ENCODE measurements at places on chromosomes 1 and 21. TPM values are rescaled to one million over a fixed set of nuclear protein-coding genes. Genes with fewer than 3 reads are reported as not detected.

Gene MIXL1
- total RNA-seq = not detected

GRCh38 chr1:200896531-200897196 is 2.0 kb downstream of the INAVA start:
- DNase-seq = no peak

Gene MSH4
- total RNA-seq = 0.40 TPM

DNA sequence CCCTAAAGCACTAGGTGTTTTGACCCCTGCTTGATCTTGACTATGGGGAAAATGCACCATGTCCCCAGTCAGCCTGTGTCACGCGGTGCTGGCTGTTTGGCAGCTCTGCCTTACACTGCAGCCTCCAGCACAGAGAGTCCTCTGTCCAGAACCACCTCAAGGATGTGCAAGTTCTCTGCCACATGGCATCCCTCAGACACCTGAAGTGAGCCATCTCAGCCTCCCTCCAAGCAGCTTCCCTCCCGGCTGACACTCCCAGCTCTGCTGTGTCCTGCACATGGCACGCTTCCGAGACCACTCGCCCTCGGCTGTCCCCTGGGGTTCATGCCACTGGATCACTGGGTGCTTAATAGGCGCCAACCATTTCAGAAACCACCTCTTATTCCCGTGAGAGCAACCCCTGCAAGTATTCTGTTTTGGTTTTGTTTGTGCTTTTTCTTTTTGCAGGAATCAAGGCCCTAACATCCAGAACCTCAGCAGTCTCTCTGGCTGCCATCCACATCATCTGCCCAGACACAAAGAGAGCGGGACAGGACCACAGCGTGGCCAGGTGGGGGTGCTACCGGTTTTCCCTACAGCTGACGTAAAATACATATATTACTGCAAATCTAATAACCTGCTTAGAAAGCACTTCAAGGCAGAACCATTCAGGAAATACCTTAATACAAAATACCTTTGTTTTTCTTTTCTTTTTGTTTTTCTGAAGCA is 45.7 kb downstream of the CAPZB start:
- peak; percentile 79 for DNase-seq

DNA sequence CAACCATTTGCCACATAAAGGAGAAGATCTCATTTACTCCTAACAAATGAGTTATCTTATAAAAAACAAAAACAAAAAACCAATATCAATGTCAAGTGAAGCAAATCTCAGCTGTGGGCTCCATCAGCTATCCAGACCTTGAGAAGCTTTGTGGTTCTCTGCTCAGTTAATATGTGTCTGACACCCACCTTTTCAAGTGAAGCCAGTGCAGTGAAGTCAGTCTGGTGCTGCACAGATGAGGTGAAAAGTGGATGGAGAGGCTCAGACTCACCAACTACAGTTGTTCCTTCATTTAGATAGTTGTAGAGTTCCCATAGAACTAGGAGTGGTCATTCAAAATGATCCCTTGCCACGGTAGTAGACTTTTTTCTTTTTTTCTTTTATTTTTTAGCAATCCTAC is 106.8 kb downstream of the NTNG1 start:
- no peak for DNase-seq

- DNase-seq = no peak
These were observed 230.3 kb upstream of the IRF2BP2 start for GRCh38 chr1:234840253-234840652.

DNA sequence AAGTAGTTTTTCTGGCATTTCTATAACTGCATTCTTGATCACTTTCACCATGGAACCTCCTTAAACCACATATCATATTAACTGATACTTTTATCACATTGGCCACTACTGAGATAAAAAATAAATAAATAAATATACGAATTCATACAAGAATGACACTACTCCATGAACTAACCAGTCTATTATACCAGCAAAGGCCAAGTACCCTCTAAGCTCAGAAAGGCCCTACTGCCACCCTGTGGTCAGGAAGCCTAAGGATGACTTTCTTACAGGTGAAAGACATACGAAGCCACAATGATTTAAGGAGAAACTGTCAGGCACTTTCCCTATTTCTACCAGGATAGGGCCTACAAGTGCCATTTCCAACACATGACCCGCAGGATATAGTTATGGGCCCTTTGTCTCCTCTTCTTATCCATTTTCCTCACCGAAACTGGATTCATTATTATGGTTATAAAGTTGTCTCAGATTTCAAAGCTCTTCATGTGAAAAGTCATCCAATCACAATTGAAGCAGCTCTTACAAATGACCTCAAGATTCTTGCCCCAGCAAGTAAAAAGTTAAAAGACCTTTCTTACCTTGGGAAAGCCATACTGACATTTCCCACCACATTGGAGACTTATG is 23.9 kb downstream of the DNAJC8 start:
- peak; percentile 53 for DNase-seq

Gene SSX2IP
- 16.5 TPM for total RNA-seq

GRCh38 chr1:228823200-228823599 is 87.9 kb downstream of the RHOU start:
- no peak for DNase-seq

DNA sequence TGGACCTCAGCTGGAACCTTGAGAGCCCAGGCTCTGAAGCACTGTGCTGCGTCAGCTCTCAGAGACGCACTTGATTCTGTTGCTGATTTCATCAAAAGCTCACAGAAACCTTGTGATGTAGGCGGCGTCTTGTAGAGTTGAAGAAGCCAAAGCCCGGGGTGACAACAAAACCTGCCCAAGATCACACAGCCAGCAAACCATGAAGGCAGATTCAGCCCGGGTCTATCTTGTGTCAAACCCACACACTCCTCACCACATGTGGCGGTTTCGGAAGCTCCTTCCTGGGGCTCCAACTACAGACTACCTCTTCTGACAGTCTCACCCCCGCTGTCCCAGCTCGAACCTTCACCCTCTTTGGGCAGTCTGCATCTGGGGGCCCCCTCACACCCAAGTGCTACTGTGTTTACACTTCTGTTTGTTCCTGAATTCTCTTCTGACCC is 50.4 kb downstream of the TENT5C start:
- no peak for DNase-seq

All from left ventricle myocardium superior (tissue), 1 donor.